ENCODE measurements at places on chromosomes 3 and 15.

- no peak for DNase-seq
Measured at GRCh38 chr3:4052706-4053105, 250.5 kb upstream of the SETMAR start.

GRCh38 chr15:79094611-79095021 lies 4.0 kb upstream of the RASGRF1 start:
- DNase-seq, result no peak

GRCh38 chr3:187020376-187020775 lies 90.0 kb downstream of the ST6GAL1 start:
- DNase-seq, result no peak

DNA sequence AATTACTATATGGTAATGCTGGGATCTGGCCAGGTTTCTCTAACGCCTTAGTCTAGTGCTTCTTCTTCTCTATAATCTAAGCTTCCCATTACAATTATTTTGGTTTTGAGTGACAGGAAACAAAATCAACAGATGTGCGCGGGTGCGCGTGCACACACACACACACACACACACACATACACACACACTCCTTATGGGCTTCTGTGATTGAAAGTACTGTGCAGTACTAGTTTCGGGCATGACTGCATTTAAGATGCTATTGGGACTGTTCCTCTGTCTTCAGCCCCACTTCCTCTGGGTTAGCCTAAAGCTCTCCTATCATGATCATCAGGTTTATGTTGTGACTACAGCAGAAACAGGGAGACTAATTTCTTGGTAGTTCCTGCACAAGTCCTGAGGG lies 32.2 kb downstream of the EPHB1 start:
- DNase-seq, result no peak

GRCh38 chr15:48040166-48040817 lies 80.5 kb upstream of the SLC24A5 start:
- peak; percentile 61 for DNase-seq

- no peak for DNase-seq
Measured at GRCh38 chr15:51561271-51561670, 61.3 kb downstream of the DMXL2 start.

DNA sequence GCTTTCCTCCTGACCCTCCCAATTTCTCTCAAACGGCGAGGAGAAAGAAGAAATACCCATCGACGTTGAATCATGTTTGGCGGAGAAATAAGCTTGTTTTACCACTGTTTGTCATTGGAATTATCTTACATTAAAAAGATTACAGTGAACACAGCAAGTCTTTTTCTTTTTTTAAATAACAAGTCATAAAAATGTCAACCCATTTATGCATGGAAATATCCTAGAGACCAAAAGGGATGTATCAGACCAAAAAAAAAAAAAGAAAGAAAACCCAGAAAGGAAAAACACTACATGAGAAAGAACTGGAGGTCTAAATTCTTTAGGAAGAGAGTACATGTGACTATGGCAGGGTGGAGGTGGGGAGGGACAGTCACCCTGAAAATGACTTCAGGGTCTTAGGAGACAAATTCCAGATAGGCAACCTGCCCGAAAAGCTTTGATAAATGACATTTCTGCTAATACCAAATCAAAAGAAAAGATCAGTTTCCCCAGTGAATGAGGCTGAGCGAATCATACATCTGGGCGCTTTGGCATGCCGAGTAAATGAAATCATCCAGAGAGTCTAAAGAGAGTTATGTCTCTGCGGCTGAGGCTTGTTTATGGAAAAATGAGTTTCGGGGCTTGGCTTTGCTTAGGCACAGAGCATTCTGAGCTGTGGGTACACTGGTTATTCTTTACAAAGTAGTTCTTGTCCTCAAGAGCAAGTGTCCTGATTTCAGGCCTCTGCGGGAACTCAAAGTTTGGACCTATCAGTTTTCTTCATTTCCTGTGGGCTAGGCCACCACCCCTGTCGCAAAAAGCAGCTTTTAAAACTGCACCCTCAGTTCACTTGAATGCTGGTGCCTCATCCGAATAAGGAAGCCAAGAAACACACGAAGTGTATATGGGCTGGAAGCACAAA lies 110.1 kb upstream of the TGFBR2 start:
- DNase-seq, result peak; percentile 90

DNA sequence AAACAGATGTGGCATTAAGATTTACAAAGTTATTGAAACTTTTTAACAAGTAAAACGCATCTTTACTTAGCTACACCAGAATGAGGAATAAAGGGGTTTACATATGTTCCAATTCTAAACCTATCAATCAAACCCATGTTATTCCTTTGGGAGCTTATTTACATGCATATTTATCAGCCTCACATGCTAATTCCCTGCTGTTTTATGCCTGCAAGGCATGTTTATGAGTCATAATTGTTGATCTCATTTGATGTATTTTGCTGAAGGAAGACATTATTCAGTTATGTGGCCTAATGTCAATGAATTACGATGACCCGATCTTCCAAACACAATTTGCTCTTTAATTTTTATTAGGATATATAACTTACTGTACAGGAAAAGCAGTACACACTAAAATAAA lies 272.9 kb downstream of the TBC1D5 start:
- no peak for DNase-seq

GRCh38 chr15:67564968-67565345 lies 22.5 kb downstream of the MAP2K5 start:
- peak; percentile 33 for DNase-seq

GRCh38 chr3:99823723-99824711 lies 6.4 kb downstream of the CMSS1 start:
- DNase-seq, result no peak

- peak; percentile 54 for DNase-seq
Measured at GRCh38 chr15:87528873-87529272, 727.7 kb downstream of the NTRK3 start.

- peak; percentile 69 for DNase-seq
Measured at GRCh38 chr3:40597441-40597840, 72.7 kb downstream of the ZNF621 start.

DNA sequence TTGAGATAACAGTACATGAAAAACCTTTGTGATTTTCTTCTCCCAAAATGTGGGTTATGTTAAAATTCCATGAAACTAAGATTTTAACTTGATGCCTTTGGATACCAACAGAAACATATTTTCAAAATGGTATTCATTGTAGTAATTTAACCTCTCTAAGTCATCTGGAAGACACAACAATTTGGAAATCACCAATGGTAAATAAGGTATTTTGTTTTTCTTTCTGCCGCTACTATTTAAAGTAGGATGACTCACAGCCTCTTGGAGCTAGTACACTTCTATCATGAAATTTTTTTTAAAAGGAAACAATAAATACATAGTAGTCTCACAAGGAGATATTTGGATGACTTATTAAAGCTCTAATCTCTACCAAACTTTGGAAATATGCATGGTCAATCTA lies 291.6 kb upstream of the VEPH1 start:
- DNase-seq, result peak; percentile 53

GRCh38 chr3:127723011-127723567 lies 50.3 kb downstream of the ABTB1 start:
- DNase-seq, result no peak

DNA sequence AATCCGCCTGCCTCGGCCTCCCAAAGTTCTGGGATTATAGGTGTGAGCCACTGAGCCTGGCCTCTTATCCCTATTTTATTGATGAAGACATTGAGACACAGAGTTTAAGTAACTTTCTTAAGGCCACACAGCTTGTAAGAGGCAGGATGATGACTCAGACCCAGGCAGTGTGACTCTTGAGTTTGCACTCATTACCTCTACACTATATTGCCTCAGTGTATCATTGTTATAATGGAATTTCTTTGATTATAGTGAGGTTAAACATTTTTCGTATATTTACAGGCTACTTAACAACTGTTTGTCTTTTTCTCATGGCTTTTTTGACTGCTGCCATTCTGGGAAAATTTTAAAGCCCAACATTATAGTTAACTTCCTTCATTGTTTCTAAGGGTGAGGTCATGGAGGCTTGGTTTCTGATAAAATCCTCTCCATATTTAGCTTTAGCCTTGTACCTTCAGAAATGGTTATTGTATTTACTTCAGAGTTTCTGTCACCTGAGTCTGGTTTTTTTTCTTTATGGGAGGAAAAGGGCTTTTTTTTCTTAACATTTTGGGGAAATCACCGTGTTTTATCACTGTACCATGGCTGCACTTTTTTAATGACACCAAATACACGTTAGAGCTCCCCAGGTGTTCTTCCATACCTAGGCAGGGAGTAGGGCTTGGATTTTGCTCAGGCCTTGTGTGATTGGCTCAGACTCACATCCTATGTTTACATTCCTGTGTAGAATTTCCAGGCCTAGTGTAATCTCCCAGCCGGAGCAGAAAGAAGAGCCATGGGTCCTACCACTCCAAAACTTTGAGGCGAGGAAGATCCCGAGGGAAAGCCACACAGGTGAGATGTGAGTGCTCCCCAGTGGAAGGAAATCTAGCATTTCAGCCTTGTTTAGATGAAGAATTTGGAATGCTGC lies 6.3 kb downstream of the ZNF774 start:
- peak; percentile 70 for DNase-seq

- DNase-seq, result no peak
Measured at GRCh38 chr15:44532689-44533088, 4.3 kb upstream of the EIF3J start.

DNA sequence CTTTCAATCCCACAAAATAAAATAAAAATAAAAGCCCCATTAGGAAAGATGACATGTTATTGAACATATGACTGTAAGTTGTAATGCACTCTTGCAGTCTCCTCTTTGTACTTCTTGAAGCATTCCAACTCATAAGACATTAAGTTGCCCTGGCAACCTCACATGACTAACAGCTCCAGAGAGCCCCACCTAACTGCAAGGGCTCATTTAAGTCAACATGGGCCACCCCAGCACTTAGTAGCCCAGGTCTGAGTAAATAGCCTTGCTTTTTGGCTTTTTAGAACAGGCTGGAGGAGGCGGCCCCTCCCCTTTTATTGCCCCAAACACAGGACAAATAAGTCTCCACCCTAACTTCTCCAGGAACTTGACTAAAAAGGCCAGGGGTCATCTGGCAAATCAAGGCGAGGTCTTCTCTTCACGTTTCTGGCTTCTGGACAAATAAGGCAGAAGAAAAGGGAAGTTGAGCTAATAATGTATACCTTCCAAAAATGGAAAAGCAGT lies 135.1 kb downstream of the TMCO5A start:
- peak; percentile 87 for DNase-seq

- no peak for DNase-seq
Measured at GRCh38 chr3:151330379-151330778, 1.0 kb upstream of the P2RY13 start.

DNA sequence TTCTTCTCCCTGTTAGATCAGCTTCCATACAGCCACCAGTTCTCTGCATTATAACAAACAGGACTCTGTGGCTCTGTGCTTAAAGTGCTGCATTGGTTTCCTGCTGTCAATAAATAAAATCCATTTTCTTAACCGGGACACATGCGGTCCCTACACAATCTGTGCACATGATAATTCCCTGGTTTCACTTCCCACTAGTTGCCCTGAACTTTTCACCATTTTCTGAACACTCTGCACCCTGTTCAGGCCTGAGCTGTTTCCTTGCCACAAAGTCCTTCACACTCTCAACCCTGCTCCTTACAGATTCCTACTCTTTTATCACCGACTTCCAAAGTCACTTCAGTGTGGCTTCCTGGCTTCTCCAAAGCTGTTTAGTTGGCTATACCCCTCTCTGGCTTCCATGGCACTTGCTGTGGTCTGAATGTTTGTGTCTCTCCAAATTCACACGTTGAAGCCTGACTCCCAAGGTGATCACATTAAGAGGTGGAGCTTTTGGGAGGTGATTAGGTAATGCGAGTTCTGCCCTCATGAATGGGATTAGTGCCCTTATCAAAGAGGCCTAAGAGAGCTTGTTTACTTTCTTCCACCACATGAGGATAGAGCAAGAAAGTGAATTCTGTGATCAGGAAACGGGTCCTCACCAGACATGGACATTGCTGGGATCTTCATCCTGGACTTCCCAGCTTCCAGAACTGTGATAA lies 233.4 kb downstream of the CHST2 start:
- no peak for DNase-seq

DNA sequence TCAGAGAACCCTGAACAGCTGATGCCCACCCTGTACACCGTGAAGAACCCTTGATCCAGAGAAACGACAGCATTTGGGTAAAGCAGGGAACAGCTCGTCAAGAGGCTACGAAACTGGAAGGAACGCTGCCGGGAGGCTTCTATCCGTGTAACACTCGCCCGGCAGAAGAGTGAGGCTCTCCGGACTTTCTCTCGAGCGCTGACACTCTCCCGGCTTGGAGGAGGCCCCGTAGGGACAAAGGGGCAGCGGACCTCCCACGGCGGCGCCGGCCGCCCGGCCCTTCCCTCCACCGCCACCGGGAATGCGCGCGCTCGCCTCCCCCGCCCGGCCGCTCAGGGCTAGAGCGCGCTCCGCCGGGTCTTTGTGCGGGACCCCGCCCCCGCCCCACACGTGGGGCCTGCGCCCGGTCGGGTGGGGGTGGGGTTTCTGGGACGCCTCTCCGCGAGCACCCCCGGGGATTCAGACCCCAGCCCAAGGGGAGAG lies 1.7 kb downstream of the HYAL2 start:
- peak; percentile 36 for DNase-seq

DNA sequence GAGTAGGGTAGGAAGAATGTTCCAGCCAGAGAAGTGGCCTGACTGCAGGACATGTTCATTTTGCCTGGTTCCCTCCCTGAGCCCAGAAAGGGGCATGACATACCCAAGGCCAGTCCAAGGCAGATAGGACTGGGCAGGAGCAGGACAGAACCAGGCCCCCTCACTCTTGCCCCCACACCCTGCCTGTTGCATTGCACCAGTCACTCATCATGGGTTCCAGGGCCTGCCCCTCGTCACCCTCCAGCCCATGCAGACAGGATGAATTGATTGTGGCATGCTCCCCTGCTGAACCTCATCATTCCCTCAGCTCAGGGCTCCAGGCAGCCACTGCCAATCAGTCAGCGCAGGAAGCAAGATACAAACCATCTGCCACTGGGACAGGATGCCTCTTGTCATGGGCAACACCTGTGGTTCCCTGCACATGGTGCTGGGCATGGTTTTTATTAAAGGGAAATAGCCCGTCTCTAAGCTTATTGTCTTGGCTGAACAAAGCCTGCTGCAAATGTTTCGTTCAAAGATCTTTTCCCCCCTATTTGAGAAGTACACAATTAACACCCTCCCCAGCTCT lies 48.9 kb downstream of the RASGRF1 start:
- no peak for DNase-seq

DNA sequence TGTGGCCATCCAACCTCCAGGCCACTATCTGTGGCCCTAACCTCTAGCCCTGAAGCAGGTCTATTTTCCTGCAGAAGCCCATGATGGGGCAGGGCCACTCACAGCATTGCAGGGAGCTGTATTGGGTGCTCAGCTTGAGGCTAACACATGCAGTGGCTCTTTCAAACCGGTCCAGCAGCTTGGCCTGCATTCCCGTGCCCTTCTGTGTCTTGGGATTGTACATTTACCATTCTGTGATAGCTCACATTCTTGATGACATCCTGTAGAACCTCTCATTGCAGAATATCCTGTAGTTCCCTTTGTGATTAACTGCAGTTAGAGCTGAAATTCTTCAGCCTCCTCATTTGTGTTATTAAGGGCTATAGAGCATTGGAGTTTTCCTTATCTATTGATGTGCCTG lies 60.8 kb upstream of the ANKRD34C start:
- DNase-seq, result no peak

- no peak for DNase-seq
Measured at GRCh38 chr15:55532944-55533343, 24.9 kb upstream of the DNAAF4 start.

GRCh38 chr3:160906646-160907045 lies 150.6 kb downstream of the PPM1L start:
- DNase-seq, result no peak
